ENCODE measurements at places on chromosomes 2 and 18. TPM values are rescaled to one million over a fixed set of nuclear protein-coding genes. Genes with fewer than 3 reads are reported as not detected.

The TWIST2 gene
- 42.2 TPM for total RNA-seq

The PTPRN gene
- total RNA-seq = 1.9 TPM

The TMEM198 gene
- 5.4 TPM for total RNA-seq

The TMEM247 gene
- total RNA-seq = not detected

The SETBP1 gene
- 1.4 TPM for total RNA-seq

The UGT1A10 gene
- not detected for total RNA-seq

The ADCY3 gene
- 40.7 TPM for total RNA-seq

The ESCO1 gene
- total RNA-seq = 10.5 TPM

The TMEM17 gene
- 1.4 TPM for total RNA-seq

The TACR1 gene
- 4.7 TPM for total RNA-seq

The AMER3 gene
- total RNA-seq = not detected

The ZNF521 gene
- 1.8 TPM for total RNA-seq

The REG1B gene
- not detected for total RNA-seq

The HES6 gene
- 0.72 TPM for total RNA-seq

The PID1 gene
- 20.6 TPM for total RNA-seq

The NEURL3 gene
- not detected for total RNA-seq

The SPIRE1 gene
- total RNA-seq = 13.8 TPM

The HOXD4 gene
- not detected for total RNA-seq

The LYG2 gene
- total RNA-seq = not detected

The RUFY4 gene
- total RNA-seq = not detected

The TUBB8B gene
- not detected for total RNA-seq

The DIPK1C gene
- not detected for total RNA-seq

The PROKR1 gene
- not detected for total RNA-seq

The CRYGD gene
- not detected for total RNA-seq
